SJSA1 (cell line): ENCODE measurements at places on chromosomes 2 and 18. TPM values are rescaled to one million over a fixed set of nuclear protein-coding genes. Genes with fewer than 3 reads are reported as not detected.

DNA sequence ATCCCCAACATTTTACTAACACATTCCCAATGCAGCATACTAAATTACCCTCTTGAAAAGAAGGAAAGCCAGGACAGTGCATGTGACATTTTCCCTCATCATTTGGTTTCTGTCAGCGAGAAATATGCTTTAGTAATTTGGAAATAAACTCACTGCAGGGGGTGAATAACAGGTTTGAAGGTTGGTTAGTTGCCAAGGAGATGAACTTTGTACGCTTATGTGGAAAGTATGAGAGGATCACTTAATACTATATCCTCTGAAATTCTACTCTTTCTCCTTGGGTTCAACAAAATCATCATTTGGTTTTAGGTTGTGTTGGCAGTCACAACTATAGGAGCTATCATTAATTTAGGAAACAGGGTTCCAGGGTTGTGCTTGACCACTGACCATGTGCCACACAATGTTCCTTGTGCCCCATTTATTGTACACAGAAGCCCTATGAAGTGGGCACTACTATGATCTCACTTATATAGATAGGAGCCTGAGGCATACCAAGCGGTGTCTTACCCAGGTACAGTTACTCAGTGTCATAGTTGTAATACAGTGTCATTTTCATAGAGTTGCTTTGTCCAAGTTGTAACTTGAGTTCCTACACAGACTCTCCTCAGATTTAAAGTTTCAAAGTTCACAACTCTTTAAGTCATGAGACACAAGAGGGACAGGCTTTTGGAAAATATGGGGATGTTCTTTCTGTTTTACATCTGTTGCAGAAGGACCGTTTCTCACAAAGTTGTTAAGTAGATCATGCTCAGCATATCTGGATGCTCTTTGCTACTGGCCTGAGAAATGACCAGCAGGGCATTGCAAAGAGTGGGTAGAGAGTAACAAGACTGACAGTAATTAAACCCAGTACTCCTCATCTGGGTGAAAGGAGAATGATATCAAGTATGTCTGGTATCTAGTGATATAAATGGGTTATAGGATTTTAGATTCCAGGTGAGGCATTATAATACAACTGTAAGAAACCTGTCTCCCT, 91.8 kb downstream of the MAP4K4 start:
- no peak overlapping the region for H3K4me3 ChIP-seq
- H3K27ac ChIP-seq: no peak overlapping the region

The TP53I3 gene
- total RNA-seq: 8.1 and 19.6 TPM in 2 replicates

DNA sequence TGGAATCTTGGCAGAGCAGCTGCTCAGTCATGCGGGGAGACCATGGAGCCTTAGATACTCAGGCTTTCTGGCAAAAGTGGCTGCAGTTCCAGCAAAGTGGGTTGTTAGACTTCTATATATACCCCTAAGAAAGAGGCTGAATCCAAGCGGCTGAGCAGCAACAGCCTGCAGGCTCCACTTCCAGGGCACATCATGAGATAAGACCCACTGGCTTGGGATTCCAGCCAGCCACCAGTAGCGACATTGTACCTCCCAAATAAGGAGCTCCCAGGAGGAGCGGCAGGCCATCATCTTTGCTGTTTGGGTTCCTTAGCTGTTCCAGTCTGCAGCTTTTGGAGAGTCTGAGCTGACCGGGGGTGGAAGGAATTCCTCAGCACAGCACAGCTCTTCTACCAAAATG, 150.3 kb upstream of the ST6GAL2 start:
- H3K27me3 ChIP-seq: no peaks in the 10 kb centered on the region
- no peaks in the 10 kb centered on the region for H3K36me3 ChIP-seq
- DNase-seq: no peak
- no peak overlapping the region for H3K27ac ChIP-seq

DNA sequence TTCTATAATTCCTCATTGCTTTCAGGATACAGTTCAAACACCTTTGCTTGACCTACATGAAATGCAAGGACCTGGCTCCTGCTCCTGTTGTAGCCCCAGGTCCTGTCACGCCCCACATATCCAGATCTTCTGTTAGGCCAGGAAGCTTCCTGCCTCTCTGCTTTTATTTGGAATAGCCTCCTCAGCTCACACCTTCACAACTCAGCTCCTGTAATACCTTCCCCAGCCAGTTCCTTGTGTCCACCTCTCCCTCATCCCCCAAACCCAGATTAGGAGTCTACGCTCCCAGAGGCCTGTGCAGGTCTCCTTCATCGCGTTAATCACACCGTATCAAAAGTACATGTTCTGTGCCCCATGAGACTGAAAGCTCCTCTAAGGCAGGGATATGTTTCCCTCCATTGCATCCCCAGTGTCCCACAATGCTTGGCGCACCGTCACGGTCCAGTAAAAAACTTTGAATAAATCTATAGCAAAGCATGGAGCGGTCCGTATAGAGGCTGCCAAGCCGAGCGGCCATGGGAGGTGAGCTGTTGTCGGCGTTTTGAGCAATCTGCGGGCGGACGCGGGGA, 371 bp downstream of the MDH1B start:
- peaks cover 24% of the 10 kb centered on the region for H3K36me3 ChIP-seq
- no peak for DNase-seq
- peaks cover 8% of the 10 kb centered on the region; the same call in 1 of the 2 replicates for H3K4me1 ChIP-seq
- peak overlapping the region; percentile 66 for H3K27ac ChIP-seq
- H3K4me3 ChIP-seq: peak overlapping the region; percentile 54

DNA sequence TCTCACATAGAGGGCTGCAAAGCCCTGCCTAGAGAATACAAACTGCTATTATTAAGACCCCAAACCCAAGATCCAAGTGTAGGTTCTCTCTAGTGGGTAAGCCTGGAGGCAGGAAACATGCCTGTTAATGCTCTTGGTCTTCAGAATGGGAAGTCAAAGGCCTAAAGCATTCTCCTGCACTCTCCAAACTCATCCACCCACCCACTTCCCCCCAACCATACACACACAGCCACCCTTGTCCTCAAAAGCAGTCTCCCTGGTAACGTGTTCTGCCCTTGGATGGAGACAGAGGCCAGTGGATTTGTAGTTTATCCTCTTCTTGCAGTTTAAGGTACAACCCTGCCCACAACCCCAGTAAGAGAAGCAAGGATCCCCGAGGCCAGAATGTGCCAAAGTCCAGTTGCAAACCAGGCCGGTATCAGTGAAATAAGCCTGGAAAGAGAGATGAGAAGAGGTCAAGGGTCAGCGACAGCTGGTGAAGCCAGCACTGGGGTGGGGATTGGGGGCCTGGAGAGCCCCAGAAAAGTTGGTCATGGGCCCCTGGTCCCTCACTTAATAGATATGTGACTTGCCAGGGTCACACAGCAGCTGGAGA, 23.0 kb downstream of the TMEM247 start:
- H3K4me1 ChIP-seq: peaks cover 7% of the 10 kb centered on the region; the same call in 1 of the 2 replicates
- no peaks in the 10 kb centered on the region for H3K27me3 ChIP-seq
- H3K27ac ChIP-seq: no peak overlapping the region
- no peak for DNase-seq
